ENCODE measurements at places on chromosomes 11 and 22.

- DNase-seq: no peak
Observed at GRCh38 chr11:64726867-64727530, 4.0 kb upstream of the NRXN2 start.

DNA sequence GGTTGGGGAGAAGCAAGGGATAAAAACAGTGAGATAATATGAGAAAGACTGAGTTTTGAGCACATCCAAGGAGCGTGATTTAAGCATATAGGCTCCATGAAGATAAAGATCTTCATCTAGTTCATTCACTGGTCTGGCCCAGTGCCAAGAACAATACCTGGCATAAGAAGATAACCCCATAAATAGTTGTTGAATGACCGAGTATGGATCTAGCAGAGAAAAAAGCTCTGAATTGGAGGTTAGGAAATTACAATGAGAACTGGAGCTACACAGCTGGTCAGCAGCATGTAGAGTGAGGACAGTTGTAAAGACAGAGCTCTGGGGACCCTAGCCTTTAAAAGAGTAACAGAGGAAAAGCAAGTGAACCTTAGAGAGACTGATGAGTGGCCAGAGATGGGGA is 33.0 kb upstream of the PAK1 start:
- DNase-seq: no peak

- no peak for DNase-seq
Observed at GRCh38 chr11:76560219-76560618, 110.3 kb downstream of the LRRC32 start.

DNA sequence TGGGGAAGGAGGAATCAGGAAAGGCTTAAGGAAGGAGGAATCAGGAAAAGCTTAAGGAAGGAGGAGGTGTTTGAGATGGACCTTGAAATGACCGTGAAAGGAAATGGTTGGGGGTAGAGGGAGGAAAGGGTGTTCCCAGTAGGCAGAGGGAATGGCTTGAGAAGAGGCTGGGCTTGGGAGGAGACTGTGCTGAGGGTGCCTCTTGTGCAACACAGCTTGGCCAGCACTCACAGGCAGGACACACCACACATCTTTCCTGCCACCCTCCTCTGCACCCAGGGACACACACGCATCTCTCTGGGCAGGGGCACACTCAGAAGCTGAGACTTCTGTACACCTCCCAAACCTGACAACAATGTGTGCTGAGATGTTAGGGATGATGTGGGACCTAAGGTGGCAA is 151.4 kb downstream of the FBXO7 start:
- DNase-seq: no peak

DNA sequence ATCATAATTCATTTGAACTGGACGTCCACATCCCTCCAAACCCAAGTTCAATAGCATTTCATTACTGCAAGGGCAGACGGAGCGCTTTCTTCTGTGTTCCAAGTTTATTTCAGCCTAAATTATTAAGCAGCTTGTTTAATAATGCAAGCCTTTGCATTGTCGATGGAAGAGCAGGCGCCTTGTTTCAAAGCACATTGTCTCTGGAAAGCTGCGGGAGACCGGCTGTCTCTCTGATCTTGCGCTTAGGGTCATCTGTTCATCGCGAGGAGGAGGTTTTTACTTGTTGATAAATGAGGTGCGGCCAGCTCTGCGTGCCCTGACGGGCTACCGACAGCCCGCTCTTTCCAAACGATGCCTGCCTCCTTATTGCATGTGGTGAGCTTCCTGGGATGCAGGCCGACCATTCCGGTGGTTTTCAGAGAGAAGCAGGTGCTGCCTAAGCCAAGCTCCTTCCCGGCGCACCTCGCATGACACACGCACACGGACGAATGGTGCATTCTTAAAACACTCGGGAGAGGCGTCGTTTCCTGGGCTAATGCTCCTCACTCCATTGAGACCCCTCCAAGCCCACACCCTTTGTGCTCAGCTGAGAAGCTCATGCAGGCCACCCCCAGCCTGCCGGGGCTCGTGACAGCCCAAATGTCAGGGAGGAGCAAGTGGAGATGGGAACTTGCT is 456.9 kb downstream of the BRD1 start:
- DNase-seq: no peak

DNA sequence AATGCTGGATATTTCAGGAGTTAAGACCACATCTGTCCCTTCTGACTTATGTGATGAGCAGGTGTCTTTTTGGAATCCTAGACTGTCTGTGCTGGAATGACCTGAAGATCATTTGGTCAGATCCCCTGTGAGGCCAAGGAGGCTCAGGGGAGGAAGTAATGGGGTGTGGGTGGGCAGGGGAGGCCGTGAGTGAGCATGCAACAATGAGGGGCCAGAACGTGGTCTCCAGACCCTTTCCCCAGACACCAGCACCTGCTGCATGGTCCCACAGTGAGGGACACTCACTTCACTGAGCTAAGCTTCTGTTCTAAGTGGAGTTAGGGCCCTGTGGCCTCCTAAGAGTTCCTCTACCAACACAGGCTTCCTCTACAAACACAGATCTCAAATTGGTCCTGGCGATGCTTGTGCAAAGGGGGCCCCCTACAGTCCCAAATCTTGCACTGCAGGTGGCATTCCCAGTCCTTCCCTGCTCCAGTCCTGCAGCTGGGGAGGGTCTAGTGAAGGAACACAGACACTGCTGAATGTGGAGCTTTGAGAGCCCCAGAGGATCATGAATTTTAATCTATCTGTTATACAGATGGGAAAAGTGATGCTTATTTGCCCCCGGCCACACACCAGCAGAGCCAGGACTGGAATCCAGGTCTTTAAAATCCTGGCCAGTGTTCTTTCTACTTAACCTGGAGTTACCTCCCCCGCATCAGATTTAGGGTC is 7.4 kb downstream of the USP2 start:
- DNase-seq: peak; percentile 38

GRCh38 chr11:57410287-57410686 is 16.6 kb downstream of the SLC43A3 start:
- DNase-seq: no peak

DNA sequence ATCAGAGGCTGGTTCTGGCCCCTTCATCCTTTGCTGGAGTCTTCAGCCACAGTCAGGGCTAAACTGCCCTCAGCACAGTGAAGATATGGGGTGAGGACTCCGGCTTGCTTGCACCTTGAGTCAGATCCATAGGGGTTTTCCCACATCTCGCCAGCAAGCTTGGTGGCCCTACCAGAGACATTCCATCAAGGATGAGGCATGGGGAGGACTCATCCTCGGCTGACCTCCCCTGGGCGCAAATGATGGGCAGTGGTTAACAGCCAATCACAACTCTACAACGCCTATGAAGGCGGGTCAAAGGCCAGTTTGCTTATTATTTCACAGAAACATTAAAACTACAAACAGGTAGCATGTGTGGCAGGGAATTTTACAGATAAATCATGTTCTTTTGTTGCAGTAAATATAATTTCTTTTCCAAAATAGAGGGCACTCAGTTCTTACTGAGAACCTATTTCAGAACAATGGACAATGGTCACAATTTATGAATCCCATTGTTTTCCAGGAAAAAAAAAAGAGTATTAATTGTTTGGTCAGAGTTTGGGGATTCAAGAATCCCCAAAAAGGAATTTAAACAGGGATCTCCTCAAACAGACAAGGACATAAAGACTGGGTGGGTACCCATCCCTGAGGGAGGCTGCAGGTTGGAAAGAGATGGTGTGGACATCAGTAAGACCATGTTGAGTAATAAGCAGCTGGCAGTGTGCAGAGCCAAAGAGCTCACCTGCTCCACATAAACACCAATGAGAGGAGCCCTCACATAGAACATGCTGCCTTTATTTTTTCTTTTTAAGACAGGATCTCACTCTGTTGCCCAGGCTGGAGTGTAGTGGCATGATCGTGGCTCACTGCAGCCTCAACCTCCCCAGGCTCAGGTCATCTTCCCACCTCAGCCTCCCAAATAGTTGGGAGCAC is 14.8 kb downstream of the PLAAT3 start:
- no peak for DNase-seq

DNA sequence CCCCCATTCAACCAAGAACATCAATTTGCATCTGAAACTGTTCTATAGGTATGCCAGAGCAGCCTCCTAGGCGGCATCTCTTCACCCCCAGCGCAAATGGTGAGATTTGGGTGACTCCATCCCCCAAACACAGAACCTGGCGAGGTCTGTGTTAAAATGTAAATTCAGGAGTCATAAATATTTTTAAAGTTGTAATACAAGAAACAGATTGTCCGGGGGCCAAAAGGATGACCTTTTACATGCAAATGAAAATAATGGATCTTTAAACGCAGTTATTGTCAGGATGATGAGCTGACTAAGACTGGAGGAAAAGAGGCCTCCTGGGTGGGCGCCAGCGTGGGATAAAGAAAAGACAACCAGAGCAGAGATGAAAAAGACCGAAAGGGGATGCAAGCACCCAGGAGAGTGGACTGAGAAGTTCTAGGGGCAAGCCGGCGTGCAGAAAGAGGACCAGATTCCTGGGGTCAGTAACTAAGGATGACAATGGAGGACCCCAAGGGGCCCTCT is 16.0 kb upstream of the ADA2 start:
- DNase-seq: no peak

DNA sequence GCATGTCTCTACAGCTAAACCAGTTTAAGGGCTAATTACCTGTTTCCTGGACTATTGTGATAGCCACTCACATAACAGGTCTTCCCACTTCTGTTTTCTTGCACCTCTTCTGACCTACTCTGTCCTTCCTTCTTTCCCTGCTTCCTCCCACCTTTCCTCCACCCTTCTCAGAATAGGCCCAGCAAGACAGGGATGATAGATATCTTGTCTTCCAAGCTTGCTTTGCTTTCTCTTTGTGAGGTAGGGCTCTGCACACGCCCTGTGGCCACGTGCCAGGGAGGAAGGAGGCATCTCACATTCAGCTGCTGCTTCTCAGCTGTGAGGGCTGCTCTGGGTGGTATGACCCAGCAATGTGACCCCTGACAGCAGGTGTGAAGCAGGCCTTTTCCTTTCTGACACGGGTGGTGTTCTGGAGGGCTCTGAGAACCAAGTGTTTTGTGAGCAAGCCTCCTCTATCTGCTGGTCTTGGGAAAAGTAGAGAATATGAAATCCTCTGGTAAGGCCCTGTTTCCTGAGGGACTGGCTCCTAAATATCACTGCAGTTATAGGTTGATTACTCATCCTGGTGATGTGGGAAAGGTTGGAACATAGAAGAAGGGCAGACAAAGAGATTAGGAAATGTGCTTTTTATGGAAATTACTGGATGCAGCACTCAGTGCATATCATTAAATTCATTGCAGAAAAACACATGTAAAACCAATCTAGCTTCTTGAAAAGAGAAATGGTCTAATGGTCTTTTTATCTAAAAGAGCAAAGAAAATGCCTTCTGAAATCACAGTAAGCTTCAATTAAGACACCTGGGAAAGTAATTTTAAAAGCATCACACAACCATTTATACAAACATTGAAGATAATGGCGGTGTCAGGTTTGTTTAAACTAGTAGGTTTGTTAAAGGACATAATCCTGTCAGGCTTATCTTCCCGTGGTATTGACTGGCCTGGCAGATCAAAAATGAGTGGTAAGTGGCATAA is 8.5 kb downstream of the AMOTL1 start:
- DNase-seq: no peak

DNA sequence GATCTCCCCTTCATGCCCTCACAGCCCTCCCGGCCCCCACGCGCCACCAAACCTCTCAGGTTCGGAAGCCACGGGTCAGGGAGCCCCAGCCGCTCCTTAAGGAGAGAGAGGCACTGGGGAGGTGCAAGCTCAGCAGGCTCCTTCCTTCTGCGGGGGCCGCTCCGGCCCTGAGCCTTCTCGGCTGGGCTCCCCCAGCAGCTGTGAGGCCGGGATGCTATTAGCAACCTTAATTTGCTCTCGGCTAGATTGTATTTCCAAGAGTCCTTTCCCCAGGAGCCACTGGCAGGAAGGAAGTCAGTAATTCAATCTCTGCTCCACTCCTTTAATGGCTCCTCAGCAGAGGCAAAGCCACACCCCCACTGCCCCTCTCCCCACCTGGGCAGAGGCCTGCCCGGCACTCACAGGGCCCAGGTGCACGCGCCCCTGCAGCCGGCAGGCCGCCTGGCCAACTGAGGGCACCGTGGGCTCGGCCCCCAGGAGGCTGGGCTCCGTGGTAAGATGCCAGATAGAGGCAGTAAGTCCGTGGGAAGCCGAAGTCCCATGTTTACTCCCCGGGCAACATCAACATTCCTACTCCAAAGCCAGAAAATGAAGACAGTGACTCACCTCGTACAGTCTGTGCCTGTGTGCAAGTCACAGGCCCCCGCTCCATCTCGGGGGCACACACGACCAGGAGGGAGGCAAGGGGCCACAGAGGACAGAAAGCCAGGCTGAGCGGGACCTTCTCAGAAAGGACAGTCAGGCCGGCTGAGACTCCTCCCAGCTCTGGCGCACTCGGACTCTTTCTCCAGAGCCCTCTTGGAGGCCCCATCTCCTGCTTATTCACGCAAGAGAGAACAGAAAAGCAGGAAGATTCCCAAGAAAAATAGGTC is 5.2 kb downstream of the IGSF9B start:
- DNase-seq: no peak

- DNase-seq: no peak
Observed at GRCh38 chr11:115267238-115267781, 236.9 kb downstream of the CADM1 start.

GRCh38 chr22:31650391-31650790 is 11.6 kb downstream of the PISD start:
- no peak for DNase-seq

DNA sequence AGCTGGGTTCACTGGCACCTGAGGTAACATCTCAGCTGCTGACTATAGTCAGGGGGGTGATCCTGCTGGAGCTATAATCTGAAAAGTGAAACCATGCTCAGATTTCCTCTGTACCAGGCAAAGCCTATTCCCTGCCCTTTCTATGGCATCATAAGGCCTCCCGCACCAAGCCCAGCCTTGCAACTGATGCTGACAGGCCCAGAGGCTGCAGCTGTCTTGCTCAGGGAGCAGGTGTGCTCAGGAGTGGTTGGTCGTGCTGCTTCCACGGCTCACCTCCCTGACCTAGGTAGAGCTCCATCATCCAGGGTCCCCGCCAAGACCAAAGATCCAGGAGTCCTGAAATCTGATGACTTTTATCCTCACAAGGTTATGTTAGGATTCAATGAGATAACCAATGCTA is 121.7 kb downstream of the FEZ1 start:
- no peak for DNase-seq

DNA sequence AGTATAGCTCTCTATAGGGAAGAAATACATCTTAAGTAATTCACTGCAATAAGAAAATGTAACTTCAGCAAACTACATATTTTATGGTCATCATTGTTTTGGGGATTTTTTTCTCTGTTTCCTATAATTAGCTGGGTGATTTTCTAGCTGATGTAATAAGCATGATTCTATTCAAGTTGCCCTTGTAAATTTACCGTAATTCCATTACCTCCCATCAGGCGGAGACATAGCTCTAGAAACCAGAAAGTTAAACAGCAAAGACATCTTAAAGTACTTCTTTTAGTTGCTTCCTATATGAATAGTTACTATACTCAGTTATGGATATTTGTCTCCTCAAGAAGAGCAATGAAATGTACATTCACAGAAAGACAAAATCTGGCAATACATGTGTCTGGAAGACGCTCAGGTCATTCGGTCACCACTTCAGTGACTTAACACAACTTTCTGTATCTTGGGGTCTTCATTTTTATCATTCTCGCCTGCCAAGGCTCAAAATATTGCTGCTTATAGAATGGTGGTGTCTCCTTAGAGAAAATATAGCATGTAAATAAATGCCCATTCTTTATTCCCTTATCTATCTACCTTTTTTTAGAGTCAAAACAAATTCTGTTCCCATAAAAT is 239.9 kb upstream of the ZC3H12C start:
- no peak for DNase-seq

All from activated CD4-positive, alpha-beta T cell treated with anti-CD3 and anti-CD28 coated beads for 24 hours (primary cell).